ENCODE measurements at places on chromosomes 1 and 21. TPM values are rescaled to one million over a fixed set of nuclear protein-coding genes. Genes with fewer than 3 reads are reported as not detected.

HIPK1 gene
- 47.3 TPM for polyA plus RNA-seq

ZNF683 gene
- polyA plus RNA-seq, result not detected

GRCh38 chr1:155042789-155043188 is 8.3 kb upstream of the ADAM15 start:
- no peak for DNase-seq

DNA sequence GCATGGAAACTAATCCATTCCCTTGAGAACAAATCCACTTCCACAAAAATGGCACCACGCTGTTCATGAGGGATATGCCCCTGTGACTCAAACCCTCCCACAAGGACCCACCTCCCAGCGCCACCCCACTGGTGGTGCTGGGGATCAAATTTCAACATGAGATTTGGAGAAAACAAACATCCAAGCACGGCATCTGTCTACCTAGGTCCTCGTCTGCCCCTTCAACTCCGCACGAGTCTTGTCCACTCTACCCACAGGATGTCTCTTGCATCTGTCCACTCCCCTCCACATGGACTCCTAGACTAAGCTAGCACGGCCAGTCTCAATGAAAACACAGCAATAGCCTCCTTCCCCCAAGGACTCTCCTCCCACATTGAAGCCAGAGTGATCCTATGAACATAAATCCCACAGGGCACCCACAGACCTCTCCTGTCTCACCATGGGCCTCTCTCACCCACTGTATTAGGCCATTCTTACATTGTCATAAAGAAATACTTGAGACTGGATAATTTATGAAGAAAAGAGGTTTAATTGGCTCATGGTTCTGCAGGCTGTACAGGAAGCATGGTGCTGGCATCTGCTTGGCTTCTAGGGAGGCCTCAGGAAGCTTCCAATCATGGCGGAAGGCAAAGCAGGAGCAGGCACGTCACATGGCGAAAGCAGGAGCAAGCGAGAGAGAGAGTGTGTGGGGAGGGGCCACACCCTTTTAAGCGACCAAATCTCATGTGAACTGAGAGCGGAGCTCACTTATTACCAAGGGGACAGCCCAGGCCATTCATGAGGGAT is 101.4 kb downstream of the TOMM20 start:
- DNase-seq, result no peak

- no peak for DNase-seq
Observed at GRCh38 chr1:156100205-156100995, 14.1 kb upstream of the LMNA start.

PRDM16 gene
- 1.1 TPM for polyA plus RNA-seq

SLAMF8 gene
- polyA plus RNA-seq, result 0.42 TPM

AADACL3 gene
- polyA plus RNA-seq, result not detected

GRCh38 chr1:154493276-154493675 is 8.7 kb upstream of the TDRD10 start:
- DNase-seq, result no peak
